ENCODE measurements at places on chromosomes 11 and 22.
A peak's percentile ranks its signal among the peaks of the same experiment; 100 is the strongest.

DNA sequence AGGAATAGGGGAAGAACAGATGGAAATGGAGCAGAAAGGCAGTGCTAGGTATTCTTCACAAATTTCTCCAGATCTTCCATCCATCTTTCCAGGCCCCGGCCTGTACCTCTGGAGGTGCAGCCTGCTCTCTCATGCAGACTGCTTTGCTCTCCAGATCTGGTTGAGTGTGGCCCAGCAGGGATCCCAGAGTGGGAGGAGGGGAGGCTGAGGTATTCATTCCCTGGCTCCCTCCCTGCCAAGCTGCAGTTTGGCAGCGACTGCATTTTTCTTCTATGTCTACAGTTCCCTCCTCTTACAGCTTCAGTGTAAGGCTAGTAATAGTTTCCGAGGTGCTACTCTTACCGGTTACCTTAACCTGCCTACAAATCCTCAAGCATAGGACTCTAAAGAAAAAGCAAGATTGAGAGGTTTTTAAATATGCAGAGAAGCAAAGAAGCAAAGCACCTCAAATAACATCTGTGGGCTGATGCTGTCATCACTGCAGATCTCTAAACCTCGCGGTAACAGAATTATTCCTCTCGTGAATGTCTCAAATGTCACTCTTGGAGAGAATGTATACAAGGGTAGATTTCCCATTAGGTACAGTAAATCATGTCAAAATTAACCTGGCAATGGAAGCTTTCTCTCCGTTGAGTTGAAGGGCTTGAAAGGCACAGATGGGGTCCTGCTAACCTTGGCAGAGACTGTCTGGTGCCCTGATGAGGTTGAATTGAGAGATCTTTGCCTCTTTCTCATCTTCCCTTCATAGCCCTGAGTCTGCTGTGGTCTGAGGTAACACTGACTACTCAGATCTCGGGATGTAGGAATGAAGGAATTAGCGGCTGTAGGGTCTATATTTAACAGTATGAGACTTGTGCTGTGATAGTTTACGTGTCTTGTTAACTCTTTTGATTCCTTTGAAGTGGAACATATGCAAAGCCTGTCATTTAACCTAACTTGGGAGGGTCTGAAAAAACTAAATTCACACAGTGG lies 297.9 kb upstream of the C11orf87 start:
- DNase-seq: no peak

- no peak for DNase-seq
Observed at GRCh38 chr11:11387622-11388305, 34.7 kb upstream of the CSNK2A3 start.

DNA sequence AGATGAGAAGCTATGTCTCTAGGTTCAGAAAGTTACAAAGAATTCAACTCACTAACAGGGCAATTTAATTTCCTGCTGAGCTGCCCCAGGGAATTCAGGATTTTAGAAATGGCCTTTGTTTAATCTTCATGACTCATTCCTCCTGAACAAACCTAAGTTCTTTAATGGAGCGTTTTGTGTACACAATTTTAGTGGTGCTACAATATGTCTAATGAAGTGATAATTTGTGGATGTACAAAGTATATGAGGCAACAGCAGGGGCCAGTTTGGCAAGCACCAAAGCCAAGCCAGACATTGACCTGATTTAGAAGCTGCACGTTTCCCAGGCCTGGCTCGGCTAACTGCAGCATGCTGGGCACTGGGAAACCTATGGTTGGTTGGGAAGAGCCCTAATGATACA lies 34.4 kb upstream of the HEPHL1 start:
- no peak for DNase-seq

DNA sequence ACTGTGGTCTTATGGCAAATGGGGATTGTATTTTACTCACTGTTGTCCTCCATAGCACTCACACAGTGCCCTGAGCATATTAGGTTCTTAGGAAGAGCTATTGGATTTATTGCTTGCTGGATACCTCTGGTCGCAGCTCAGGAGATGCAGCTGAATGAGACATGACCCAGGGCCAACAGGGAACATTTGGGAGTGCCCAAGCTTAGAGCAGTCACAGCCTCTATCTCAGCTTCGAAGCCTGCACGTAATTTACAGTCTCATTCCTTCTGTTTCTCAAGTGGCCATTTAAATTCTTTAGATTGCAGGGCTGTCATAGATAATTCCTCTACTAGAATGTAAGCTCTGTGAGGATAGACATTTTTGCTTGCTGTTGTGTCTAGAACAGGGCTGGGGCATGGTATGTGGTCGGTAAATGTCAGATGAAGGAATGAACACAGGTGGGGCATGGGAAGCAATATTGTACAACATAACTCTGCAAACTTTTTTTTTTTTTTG lies 192.8 kb downstream of the GRIK4 start:
- DNase-seq: no peak

GRCh38 chr11:35030716-35031213 lies 108.2 kb upstream of the CD44 start:
- DNase-seq: peak; percentile 79

DNA sequence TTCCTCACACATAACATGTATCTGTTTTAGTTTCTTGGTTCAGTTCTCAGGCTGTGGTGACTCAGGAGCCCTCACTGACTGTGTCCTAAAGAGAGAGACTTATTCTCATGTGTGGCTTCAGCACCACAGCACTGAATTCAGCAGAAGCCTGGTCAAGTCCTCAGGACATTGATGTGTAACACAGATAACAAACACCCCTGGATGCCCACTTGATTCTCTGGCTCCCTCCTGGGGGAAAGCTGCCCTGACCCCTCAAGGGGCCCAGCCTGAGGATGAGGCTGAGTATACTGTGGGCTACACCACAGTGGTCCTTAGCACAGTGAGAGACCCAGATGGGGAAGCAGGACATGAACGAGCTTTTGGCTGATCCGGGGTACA lies 87.2 kb upstream of the VPREB1 start:
- no peak for DNase-seq

GRCh38 chr11:71294846-71295600 lies 42.6 kb upstream of the SHANK2 start:
- no peak for DNase-seq

- DNase-seq: no peak
Observed at GRCh38 chr22:23752090-23752691, 1.3 kb upstream of the ZNF70 start.

- peak; percentile 70 for DNase-seq
Observed at GRCh38 chr11:7571640-7572000, 57.8 kb downstream of the PPFIBP2 start.

DNA sequence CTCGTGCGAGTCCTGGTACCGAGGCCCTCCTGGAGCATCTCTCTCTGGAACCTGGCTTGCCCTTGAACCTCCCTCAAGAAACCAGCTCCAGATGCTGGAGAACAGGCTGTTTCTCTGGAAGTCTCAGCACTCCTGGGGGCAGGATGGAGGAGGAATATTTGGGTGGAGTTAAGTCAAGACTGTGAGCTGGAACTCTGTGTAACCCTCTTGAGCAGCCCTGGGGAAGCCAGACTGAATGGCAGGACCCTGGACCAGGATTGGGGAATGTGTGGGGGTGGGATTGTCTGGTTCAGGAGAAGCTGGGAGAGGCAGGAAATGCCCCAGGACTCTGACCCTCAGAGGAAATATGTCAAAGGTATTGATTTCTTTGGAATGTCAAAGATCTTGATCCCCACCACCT lies 7.7 kb downstream of the CREB3L1 start:
- no peak for DNase-seq

DNA sequence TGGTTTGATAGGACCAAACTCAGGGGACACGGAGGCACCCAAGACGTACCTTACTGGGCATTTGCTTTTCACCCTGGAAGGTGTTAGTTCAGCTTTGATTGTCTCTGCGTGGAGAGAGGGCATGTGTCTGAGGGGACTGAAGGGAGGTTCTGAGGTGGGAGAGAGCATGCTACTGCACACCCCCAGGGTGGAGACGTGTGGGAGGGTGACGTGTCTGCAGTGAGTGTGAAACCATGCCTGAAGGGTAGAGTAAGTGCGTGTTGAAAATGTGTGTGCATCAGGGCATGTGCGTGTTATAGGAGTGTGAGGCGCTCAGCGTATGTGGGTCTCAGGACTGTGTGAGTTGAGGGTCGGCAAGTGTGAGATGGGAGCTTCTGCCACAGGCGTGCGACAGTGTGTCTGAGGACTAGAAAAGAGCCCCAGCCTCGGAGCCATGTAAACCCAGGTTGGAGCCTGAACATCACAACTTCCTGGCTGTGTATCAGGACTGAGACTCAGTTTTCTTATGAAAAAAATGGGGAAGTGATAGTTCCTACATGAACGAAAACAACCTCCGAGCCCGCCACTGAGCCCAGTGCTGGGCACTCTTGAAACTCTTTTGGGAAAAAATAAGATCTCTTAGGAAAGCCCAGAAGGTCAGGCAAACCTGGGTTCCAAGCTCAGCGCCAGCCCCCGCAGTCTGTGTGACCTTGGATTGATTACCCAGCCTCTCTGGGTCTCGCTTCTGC lies 11.8 kb upstream of the KCNJ11 start:
- DNase-seq: no peak

- DNase-seq: no peak
Observed at GRCh38 chr11:131744847-131745246, 374.4 kb downstream of the NTM start.

GRCh38 chr11:72863916-72864315 lies 49.7 kb downstream of the ATG16L2 start:
- DNase-seq: no peak

DNA sequence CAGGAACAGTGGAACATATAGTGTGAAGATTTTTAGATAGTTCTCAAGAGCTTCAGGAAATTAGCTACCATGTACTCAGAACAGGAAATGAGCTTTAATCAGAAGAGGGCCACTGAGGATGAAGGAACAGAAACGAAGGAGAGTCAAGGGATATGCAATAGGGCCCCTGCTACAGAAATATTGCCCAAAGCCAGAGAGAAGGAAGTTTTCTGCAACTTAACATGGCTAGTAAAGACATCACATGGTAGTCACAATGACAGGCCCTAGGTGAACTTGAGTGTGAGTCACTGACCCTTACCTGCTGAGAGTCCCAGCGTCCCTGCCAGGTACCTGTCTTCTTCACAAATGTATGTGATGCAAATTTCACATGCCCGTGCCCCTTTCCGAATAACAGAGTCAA lies 25.2 kb upstream of the CARD16 start:
- DNase-seq: no peak

DNA sequence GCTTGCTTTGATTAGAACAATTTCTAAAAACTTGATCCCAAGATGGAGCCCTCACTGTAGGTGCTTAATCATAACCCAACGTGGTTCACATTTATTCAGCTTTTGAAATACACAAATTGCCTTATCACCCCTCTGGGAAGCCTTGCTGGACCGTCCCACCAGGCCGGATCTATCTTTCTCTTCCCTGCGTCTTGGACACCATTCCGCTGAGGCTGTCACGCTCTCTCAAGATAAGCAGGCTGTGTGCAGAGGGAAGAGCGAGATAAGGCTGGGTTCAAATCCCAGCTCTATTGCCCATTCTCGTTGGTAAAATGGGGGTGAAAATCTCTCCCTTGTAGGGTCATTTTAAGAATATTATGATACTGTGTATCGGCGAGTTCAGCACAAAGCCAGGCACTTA lies 20.5 kb upstream of the TP53I11 start:
- peak; percentile 79 for DNase-seq

GRCh38 chr11:4027746-4028145 lies 66.9 kb upstream of the RRM1 start:
- DNase-seq: no peak

GRCh38 chr11:76807206-76807875 lies 24.2 kb downstream of the TSKU start:
- DNase-seq: peak; percentile 98

DNA sequence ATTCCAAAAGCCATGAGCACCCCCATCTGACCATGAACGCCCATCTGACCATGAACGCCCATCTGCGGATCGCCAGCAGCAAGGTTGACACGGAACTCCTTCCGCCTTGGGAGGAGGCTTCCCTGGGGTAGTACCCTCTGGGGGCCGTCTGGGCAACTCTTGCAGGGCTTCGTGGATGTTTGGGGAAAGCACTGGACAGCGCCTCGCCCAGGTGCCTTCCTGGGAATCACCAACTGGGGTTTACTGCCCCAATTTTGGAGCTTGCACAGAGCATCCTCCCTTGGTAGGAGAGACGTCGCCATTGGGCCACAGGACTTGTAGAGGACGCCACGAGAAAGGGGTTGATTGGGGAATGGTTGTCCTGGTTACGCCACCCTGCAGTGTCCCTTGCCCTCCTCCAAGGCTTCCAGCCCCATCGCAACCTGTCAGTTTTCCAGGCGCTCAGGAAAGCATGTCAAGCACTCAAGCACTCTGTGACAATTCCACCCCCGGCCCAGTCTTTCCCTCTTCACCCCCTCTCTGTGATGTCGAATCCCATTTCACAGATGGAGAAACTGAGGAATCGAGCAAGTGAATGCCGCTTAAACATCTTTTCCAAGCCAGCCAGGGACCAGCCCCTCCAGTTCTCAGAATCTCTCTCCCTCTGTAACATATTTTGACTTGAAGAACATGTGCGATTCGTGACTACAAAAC lies 914 bp upstream of the PRDM11 start:
- DNase-seq: no peak

DNA sequence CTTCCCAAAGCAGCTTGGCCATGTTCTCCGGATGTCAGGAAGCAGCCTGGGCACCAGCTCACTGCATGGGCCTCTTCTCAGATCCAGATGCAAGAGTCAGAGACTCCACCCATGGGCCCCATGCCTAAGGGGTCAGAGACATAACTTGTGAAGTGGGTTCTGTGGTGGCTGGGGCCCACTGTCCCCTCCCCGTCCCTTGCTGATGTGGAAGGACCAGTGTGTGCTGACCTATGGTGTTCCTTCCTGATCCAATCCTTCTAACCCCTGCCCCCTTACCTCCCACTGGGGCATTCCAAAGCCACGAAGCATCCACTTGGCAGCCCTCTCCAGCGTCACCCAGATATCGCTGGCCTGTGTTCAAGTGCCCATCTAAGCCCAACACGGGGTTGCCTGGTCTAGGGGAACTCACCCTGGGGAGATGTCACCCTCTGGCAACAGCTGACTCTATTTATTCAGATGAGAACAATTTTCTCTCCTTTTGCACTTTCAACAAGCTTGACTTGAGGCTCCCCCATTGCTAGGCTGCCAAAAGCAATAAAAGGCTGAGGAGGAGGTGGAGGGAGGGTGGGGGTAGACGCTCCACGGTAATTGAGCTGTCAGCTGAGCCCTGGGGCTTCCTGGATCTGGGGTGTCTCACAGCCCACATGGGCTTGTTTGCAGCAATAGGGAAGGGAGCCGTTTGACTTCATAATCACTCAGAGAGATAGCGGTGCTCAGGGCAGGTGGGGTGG lies 158.5 kb downstream of the ADAMTS15 start:
- no peak for DNase-seq

- DNase-seq: no peak
Observed at GRCh38 chr11:63811522-63811921, 1.7 kb upstream of the SPINDOC start.

- DNase-seq: no peak
Observed at GRCh38 chr22:44965171-44965570, 44.6 kb downstream of the PHF21B start.

Measured in OCI-M1 (cell line).